ENCODE measurements at places on chromosomes 7 and 10.
A peak's percentile ranks its signal among the peaks of the same experiment; 100 is the strongest.

GRCh38 chr7:4610768-4611467, 71.2 kb upstream of the FOXK1 start:
- peak; percentile 5 for DNase-seq

GRCh38 chr7:141480953-141481352, 70.3 kb upstream of the AGK start:
- DNase-seq = no peak

DNA sequence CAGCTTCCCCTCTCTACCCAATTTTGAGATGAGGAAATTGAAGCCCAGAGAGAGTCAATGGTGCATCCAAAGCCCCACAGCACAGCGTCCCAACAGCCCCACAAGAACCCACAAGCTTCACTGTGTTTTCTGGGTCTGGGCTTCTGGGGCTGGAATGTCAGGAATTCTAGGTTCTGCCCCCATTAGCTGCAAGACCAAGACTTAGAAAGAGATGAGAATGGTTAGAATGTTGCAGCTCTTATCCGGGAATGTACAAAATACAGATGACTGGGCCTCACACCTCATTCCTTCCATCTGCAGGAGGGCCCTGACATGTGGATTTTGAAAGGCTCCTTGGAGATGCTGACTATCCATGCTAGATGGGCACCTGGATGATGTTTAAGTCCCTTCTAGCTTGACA, 6.0 kb upstream of the SGPL1 start:
- DNase-seq = no peak

GRCh38 chr7:7682861-7683260, 35.5 kb downstream of the RPA3 start:
- DNase-seq = no peak

DNA sequence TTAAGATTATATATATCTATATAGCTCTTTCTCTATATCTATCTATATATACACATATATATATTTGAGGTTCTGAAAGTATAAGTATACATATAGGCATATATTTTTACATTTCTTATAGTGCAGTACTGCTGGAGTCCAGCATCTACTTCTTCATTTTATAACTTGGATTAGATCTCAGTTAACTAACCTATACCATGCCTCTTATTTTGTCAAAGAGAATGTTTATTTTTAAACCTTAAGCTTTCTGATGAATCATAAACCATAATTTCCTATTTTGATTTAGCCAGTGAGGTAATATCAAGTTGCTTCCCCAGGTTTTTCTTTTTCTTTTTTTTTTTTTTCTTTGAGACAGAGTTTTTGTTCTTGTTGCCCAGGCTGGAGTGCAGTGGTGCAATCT, 8.1 kb downstream of the ZNF32 start:
- DNase-seq = no peak

GRCh38 chr7:21620054-21620453, 77.2 kb downstream of the DNAH11 start:
- DNase-seq = no peak

DNA sequence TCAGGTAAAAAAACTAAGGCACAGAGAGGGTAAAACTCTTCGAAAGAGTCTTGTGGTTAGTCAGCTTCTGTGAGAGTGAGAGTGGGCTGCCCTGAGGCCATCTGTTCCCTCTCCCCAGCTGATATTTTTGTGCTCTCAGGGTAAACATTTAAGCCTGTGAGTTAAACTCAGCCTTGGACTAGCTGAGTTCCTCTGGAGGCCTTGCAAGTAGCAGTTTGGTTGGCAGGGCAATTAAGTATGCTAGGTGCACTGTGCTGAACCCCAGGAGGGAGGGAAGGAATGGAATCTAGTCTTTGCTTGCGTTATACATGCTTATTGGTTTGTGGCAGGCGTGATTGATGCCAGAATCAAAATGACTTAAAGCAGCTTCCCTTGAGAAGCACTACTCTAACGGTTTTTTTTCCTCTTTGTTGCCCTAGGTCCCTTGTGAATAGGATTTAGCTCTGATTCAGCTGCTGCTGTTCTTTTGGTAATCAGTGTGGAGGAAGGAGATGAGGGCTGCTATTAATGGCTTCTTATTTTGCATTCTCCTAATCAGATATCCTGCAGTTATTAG, 140.2 kb downstream of the AUTS2 start:
- no peak for DNase-seq

DNA sequence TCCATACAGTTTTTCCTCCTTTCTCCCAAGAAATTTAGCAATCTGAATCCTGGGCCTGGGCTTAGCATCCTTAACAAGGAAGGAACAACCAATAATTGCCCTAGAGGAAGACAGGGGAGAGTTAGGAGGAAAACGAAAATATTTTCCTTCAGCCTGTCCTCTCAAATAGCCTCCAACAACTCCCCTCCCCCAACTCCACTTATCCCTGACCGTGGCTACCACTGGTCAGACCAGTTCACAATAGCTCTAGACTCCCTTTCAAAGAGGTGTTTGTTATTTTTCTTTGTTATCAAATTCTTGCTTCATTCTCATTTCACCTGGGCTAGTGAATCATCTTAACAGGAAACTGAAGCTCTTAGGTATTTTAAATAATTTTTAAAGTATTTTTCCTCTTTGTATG, 114.1 kb downstream of the CPED1 start:
- no peak for DNase-seq

GRCh38 chr10:26374426-26374825, 63.7 kb upstream of the APBB1IP start:
- DNase-seq = no peak

DNA sequence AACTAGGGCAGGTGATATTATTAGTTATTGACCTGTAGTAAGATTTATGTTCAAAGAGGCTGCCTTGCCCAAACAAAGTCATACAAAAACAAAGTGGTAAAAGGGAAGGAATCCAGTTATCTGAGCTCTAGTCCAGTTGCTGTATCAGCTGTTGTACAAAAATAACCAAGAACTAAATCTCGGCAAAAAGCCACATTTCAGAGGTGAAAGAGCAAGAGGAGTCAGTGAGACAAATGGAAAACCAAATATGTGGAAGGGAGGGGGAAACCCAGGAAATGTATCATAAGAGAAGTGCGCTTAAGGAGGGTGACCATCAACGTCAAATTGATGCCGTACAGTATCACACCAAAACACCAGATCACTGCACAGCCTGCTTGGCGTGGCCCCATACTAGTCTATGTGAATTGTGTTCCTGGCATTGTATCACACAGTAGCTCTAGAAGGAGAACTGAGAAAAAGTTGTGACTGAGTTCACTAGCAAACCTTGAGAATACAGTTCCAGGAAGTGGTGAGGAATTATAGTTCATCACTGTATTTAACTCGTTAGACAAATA, 6.4 kb downstream of the AGBL3 start:
- no peak for DNase-seq

DNA sequence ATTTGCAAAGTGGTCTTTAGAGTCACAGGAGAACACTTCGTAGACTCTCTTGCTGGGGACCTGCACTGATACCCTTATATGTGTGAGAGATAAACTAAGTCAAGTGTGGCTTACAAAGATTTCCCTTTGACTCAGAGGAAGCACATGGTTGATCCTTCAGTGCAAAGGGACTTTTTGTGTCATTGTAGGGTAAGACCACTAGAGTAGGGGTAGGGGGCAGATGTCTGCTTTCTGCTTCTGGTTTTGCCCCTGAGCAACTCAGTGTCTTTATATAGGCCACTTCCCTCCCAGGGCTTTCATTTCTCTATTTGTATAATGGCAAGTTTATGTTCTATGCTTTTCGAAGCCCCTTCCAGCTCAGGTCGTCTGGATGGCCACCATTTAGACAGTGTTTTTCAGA, 281.7 kb downstream of the SORCS3 start:
- no peak for DNase-seq

- no peak for DNase-seq
These were observed 64.0 kb downstream of the C10orf143 start for GRCh38 chr10:130046591-130046990.

DNA sequence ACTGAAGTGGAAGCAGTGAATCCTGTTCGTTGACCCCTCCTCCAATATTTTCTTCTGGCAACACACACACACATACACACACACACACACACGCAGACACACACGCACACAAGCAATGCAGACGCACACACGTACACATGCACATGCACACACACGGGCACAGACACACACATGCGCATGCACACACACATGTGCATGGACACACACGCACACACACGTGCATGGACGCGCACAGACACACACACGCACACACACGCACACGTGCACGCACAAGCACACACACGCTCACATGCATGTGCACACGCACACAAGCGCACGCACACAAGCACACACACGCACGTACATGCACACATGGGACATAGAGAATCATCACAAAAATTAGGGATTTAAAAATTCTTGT, 488.2 kb upstream of the TPK1 start:
- no peak for DNase-seq

DNA sequence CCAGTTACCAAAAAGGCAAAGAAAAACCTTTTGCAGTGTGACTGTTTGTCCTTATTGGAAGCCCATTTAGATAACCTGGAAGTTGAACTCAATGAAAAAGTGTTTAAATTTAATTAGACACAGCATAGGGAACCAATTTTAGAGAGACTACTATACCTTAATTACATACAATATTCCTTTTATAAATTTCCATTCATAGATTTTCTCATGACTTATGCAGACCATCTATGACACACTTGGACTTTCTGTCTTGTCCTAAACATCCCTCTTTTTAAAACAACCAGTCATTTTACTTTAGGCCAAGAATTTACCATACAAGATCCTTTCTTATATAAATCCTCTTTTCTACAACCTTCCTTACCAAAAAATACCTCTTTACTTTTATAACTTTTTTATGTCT, 61.6 kb downstream of the MTURN start:
- DNase-seq = no peak

GRCh38 chr7:155713384-155713783, 68.9 kb downstream of the RBM33 start:
- DNase-seq = no peak

- DNase-seq = no peak
These were observed 37.7 kb downstream of the ATXN7L1 start for GRCh38 chr7:105838627-105839231.

- no peak for DNase-seq
These were observed 88.5 kb downstream of the AKR1D1 start for GRCh38 chr7:138164804-138165203.

DNA sequence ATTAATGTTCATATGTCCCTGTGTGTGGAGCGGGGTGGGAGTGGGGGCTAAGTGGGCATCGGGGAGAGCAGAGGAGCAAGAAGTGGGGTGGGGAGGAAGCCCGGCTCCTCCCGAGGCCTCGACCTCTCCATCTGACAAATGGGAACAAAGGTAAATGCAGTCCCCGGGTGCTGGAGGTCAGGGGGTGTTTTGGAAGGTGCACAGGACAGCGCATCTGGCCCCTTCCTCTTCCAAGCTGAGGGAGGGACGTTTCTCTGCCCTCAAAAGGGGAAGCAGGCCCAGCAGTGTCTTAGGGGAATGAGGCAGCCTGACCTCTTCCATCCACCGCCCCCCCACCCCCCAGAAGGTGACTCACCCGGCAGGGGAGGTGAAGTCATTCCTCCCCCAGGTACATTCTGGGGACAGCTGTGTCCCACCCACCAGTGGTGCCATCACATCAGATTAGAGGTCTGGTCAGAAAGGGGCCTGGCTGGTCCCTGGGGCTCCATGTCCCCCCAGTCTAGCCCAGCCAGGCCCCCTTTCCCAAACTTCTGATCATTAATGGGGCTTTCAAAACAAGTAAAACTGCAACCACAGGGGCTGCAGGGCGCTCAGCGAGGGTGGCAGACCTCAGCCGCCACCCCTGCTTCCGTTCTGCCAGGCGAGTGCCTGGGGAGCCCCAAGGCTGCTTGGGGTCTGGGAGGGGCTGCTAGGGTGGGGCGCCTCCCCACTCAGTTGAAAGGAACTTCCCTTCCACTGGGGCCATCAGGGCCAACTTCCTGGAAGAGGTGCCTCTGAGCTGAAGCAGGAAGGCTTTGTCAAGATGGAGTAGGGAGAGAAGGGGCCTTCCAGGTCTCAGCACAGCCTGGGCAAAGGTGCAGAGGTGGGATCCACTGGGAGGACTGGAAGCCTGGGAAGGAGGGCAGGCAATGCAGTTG, 10.8 kb downstream of the LFNG start:
- no peak for DNase-seq

DNA sequence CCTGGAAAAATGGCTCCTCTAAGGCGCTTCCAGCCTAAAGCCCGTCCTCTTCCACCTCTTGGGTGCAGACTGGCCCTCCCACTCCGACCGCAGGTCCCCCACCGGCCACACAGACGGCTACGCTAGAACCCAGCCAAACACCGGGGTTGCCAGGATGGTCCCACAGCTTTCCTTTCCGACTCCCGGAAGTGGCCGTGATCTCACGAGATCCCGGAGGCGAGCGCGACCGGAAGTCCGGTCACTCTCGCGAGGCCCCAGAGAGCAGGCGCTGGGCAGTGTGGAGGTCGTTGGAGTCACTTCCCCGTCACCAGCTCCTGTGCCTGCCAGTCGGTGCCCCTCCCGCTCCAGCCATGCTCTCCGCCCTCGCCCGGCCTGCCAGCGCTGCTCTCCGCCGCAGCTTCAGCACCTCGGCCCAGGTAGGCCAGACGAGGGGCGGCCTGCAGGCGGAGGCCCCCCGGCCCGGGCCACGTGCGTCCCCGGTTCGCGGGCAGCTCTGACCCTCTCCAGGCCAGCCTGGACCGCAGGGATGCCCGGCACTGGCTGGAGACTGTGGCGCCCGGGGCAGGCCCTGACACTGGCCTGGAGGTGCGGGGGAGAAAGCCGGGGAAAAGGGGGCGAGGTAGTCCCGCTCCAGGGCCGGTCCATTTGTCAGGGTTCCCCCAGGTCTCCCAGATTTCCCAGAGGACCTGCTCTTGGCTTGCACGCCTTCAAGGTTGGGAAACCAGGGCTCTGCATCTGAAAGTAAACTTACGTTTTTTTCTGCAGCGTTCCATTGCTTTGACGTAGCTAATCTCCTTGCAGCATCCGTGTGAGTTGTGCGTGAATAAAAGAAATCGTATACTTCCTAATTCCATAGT, at the start of the genes MDH2 and STYXL1:
TSS of gene MDH2 (plus strand) at position 296 of the 857 bp plus-strand sequence. CDS start at position 351, 55 bp downstream.
TSS of gene STYXL1 (minus strand) at position 190 of the 857 bp plus-strand sequence. CDS start 17,477 bp downstream, outside the sequence.
- DNase-seq = peak; percentile 74

- no peak for DNase-seq
These were observed 10.6 kb downstream of the ZFYVE27 start for GRCh38 chr10:97747573-97747972.

- DNase-seq = no peak
These were observed 26.0 kb downstream of the PRSS2 start for GRCh38 chr7:142796501-142797390.
